Activated CD4-positive, alpha-beta T cell treated with anti-CD3 and anti-CD28 coated beads for 24 hours (primary cell): ENCODE measurements at places on chromosomes 1 and 21.

GRCh38 chr21:41948078-41948895 lies 5.5 kb downstream of the C2CD2 start:
- DNase-seq: no peak

DNA sequence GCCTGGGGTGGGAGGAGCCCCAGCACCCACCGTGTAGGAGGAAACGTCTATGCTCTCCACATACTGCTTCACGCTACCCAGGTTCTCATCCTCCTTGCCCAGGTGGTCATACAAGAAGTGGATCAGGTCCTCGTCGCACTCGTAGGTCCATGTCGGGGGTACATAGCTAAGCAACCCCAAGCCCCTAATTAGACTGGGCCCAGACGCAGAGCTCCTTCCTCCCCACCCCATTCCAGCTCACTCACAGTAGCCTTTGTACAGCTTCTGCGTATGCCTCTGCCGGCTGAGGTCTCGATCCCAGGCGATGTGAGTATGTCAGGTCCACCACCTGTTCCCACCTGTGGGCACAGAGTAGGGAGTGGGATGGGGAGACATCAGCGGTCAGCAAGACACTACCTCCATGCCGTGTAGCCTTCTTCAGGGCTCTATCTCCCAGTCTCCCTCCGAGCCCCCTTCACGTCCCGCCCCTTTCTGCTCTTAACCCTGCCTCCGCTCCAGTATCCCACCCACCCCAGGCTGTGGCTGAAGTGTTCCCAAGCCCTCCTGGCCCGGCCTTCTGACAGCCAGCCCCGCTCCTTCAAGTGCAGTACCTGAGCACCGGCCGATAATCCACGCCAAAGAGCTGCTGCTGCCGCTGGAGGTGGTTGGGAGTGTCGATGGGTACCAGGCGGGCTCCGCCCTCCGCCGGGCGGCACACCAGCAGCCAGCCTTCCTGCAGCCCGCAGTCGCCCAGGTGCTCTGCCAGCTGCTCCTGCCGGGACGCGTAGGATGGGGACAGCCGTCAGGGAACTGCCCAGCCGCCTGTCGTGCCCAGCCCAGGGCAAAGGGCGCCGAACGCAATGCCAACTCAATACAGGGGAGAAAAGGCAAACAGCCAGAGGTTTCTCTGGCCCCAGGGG lies 919 bp downstream of the HECTD3 start:
- DNase-seq: no peak

DNA sequence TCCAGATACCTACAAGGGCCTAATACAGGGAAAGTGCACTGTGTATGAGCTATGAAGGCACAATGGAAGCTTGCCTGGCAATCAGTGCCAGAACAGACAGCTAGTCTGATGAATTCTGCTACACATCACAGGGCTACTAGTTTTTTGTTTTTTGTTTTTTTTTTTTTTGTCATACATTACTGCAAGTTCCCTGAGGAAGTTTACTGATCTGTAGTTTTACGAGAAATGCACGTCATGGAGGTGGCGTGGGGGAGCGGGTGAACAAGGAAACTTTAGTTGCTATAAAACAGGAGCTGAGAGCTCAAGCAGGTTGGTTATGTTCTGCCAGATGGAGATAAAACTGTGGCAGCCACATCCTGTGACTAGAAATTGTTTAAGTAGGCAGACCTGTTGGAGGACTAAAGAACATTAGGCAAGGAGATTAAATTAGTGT lies 17.7 kb downstream of the PTPRC start:
- DNase-seq: peak; percentile 49

DNA sequence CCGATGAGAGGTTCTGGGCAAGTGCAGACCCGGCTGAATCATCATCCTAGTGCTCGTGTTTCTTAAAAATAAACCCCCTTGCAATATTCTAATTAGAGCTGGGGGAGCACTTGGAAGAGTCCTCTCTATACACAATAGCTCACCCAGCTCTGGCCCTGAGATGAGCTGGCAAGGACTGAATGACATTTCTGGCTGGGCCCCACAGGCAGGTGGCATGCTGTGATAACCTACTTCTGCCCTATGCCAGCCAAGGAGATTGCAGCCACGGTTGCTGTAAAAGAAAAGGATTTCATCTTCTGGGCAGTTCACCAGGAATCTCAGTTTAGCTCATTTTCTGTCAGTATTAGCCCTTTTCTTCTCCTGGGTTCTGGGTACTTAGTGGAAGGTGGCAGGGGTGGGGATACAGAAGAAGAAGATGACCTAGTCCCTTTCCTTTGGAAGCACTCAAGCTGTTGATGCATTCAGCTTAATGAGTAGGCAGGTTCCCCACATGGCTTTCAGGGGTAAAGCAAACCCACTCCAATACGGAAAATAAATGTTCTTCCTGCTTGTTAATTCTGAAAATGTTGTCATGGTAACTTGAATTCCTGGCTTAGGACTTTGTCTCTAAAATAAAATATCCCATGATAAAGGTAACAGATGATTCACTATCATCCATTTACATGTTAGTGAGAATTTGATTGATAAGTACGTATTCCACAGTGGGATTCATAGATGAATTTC lies 32.2 kb downstream of the VASH2 start:
- no peak for DNase-seq

DNA sequence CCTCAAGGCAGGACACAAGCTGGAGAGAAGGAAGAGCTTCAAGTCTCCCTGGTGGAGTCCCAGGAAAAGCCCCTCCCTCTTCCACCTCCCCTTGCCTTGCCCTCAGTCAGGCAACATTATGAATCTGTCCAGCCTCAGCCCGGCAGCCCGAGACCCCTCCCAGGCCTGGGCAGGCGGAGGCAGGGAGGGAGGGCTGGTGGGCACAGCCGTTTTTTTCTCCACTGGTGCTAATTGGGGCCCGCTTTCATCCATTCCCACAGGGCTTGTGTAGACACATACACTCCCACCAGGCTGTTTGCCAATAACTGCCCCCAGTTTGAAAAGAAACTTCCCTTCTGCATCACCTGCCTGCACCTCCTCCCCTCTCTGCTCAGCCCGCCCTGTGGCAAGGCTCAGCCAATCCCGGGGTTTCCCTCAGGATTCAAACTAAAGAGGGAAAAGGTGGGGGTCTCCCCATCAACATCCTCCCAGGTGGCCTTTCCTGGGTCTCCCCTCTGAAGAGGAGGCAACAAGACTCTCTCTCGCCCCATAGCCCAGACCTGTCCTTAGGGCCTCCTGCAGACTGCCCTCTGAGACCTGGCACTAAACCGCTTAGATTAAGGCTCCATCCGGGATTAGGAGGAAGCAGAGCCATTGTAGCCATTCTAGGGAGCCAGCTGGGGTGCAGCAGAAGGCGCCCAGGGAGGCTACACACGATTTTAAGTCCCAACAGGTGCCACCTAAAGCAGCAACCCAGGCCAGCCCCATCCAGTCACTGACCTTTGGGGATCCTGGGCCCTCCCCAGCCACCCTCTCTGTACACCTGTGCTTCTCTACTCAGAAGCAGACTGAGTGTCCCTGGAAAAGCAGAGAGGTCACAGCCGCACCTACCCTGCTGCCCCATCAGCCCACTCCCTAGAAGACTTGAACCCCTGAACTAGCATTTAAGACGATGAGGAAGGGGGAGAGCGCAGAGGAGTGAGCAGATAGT lies 3.5 kb downstream of the IGSF9 start:
- DNase-seq: no peak
